Stimulated activated effector memory CD8-positive, alpha-beta T cell treated with anti-CD3 and anti-CD28 coated beads, Interleukin-12 subunit alpha, Interleukin-12 subunit beta, amount 100 ng/mL, for 72 hours (primary cell): ENCODE measurements at places on chromosomes 5 and 9.

DNA sequence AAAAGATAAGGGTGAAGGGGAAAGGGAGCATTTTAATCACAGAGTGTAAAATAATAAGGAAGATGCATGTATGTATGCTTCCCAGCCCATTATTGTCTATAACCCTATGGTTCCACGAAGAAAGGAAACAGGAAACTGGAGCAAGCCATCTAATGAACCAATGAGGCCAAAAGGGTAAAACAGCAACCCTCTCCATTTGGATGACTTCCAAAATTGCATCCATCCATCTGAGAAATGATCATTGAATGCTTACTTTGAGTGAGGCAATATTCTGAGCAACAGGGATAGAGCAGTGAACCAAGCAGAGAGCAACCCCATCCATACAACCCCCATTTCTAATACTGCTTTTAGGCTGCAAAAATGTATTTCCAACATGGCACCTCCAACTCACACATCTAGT, 46.9 kb downstream of the ARL15 start:
- DNase-seq = no peak

- DNase-seq = no peak
These were observed 166.7 kb downstream of the DAB2IP start for GRCh38 chr9:121818016-121818661.

DNA sequence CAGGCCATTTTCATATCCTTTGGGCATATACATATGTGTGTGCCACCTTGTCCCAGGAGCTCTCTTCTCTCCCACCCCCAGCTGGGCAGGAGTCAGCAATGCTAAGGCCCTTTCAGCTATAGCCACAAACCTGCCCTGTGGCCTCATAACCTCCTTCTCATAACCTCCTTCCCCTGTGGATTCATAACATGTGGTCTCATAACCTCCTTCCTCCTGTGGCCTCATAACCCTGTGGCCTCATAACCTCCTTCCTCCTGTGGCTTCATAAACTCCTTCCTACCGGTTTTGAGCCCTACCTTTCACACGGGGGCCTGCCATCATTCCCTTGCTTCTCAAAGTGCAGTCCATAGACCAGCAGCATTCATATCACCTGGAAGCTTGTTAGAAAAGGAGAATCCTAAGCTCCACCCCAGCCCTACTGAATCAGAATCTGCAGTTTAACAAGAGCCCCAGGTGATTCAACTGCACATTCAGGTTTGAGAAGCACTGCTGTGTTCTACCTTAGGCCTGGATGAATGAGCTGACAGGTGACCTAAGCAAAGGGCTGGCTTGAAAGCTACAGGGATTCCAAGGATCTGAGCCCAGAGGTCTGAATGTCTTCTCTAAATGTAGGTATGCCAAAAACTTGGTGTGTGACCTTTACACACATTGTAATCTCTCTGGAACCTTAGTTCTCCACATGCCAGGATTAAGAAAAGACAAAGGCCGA, 41.9 kb upstream of the PLPP6 start:
- DNase-seq = no peak

- DNase-seq = no peak
These were observed 3.6 kb downstream of the ZFP2 start for GRCh38 chr5:178899289-178899688.

GRCh38 chr5:146068977-146069779, 36.2 kb downstream of the PLAC8L1 start:
- no peak for DNase-seq

- no peak for DNase-seq
These were observed 8.3 kb upstream of the ADRA1B start for GRCh38 chr5:159907689-159908590.

GRCh38 chr5:31763424-31763823, 124.5 kb downstream of the PDZD2 start:
- no peak for DNase-seq

- DNase-seq = no peak
These were observed 220.2 kb upstream of the KLF9 start for GRCh38 chr9:70634696-70635095.

DNA sequence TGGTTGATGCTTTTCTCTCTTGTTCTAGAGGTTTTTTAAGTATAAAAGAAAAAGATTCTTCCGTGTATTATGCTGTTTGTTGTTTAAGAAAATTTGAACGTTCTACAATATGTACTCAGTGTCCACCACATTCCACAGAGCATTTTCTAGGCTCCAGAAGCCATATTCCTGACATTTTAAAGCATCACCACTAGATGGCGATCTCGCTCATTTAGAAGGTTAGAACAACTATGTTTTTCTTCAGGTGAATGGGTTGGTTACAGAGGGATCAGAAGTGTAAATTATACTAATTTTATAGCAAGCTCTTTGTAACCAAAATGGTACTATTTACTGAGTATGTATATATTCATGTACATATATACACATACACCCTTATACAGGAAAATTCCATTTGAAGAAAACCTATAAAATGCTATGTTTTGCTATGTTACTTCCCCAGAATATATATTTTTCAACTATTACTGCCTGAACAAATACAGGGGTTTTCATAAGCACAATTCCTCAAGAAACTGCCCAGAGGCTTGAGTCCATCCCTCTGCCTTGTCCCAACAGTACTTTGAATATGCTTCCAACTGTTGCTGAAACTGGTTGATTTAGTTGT, 284.3 kb downstream of the CCDC171 start:
- DNase-seq = no peak

GRCh38 chr5:35804201-35804653, 52.5 kb upstream of the IL7R start:
- peak; percentile 46 for DNase-seq

- DNase-seq = no peak
These were observed 96.8 kb upstream of the IFNK start for GRCh38 chr9:27427272-27427643.

GRCh38 chr9:68625559-68625958, 79.5 kb upstream of the PIP5K1B start:
- DNase-seq = no peak
